Caco-2 (cell line): ENCODE measurements at places on chromosomes 4 and X. TPM values are rescaled to one million over a fixed set of nuclear protein-coding genes. Genes with fewer than 3 reads are reported as not detected.

DNA sequence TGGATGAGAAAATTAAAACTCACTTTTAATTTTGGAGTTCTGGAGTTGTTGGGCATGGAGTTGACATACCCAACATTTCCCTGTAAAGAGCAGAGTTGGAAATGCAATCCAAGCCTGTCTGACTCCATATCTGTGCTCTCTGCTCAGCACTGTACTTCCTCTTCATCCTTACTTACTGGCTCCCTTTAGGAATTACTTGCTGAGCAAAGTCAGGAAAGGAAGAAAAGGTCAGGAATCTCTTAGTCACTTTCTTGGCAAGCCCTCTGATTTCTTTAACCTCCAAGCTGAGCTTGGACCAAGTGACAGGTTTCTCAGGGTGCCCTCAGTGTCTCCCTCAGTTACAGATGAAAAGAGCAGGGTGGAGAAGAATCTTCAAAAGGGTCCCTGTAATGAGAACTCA, 501.5 kb downstream of the ZIC3 start:
- no peak for DNase-seq

ZNF182 gene
- total RNA-seq = 3.9 and 4.5 TPM in 2 replicates

DNA sequence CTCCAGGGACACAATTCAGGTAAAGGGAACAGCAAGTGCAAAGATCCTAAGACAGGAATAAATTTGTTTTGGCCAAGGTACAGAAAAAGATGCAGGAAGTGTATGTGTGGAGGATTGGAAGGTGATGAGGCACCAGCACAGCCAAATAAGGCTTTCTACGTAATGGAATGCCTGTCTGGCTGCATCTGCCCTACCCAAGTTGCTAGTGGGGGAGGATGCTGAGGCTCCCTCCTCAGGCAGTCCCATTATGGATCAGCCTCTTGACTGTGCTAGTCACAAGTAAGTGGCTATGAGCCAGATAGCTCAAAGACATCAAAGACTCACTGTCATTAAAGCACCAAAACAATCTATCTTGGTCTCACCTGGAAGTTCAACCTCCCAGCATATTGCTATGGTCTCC, 300.9 kb upstream of the FAT4 start:
- no peak for DNase-seq

YY2 gene
- total RNA-seq = 3.7 and 3.9 TPM in 2 replicates

DNA sequence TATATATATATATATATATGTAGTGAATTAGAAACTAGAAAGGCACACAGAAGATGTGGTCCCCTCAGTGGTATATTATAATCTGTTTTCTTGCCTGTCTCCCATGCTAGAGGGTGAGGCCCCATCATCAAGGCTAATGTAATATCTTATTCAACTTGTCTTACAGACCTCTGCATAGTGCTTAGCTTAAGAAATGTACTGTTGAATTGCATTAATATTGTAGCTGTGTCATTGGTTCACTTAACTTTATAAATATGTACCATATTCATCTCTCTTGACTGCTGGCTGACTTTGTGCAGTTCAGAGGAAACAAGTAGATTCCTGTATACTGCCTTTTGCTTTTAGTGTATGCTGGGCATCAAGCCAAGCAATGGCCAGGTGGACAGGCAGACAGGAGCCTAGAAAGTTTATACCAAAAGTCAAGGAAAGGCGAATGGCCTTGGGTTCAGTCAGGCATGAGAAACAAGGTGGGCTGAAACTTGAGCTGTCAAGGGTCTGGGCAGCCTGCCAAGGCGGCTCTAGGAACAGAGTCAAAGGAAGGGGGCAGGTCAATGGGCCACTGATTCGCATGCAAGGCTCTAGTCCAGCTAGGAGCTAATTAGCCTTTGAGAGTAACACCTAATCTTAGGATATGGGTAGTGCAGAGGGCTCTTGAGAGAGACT, 78.8 kb upstream of the LEF1 start:
- DNase-seq = no peak

RAB41 gene
- total RNA-seq = not detected in 2 replicates

ADH1A gene
- total RNA-seq = not detected in 2 replicates

GRCh38 chr4:25966171-25966570, 52.2 kb downstream of the SMIM20 start:
- DNase-seq = no peak

DNA sequence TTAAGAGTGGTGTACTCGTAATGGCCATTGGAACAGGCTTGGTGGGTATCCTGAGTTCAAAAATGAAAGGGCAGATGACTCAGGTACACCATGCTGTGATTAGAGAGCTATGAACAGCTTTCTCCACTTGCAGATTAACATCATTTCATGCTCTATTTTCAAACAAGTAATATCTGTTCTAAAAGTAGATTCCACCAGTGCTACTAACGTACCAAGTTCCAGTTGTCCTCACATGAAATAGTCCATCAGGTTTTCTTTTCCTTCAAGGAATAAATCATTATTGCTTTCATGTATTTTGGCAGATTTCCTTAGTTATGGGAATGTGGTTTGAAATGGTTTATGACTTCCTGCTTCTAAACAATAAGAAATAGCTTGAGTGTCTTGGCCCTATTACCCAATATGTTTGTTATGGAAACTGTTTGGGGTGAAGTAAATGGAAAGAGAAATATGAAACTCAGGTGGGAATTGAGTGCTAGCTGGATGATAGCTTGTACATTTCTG, 49.9 kb downstream of the PCDH7 start:
- no peak for DNase-seq

CT45A2 gene
- not detected in 2 replicates for total RNA-seq

DNA sequence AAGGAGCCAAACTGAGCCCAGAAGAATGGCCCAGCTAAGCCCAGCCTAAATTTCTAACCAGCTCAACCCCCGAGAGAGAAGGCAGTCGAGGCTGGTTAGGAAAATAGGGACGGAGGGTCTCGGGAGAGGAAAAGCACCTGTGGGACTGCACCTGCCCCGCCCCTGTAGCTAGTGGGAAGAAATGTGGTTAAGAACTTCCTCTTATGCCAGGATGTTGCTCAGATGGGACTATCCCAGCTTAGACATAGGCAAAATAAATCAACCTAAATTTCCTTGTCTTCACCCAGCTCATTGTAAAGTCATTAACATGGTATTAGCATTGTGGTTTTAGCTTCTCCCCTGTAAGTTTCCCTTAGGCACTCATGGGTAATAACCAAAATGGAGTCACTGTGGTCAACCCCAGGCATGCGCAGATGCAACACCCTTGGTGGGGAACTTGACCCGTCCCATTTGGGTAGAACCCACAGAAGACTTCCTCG, 86.8 kb downstream of the ZNF718 start:
- no peak for DNase-seq

FAT1 gene
- 135 and 141 TPM in 2 replicates for total RNA-seq

GRCh38 chrX:74085642-74086236, 218.2 kb upstream of the ZCCHC13 start:
- no peak for DNase-seq

GRCh38 chr4:144594471-144594986, 51.4 kb upstream of the HHIP start:
- DNase-seq = no peak

- DNase-seq = no peak
These were observed 2.2 kb downstream of the MSANTD1 start for GRCh38 chr4:3250956-3251690.

SPIN2A gene
- 0.91 and 1.6 TPM in 2 replicates for total RNA-seq

DNA sequence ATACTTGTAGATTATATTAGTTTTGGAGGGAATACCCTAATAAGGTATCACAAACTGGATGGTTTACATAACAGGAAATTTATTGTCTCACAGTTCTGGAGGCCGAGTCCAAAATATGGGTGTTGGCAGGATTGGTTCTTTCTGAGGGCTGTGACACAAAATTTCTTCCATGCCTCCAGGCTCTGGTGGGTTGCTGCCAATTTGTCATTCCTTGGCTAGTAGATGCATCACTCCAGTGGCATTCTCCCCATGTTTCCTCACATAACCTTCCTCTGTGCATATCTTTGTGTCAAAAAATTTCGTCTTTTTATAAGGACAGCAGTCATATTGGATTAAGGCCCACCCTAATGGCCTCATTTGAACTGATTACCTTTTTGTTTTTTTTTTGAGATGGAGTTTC, 49.3 kb downstream of the APELA start:
- DNase-seq = no peak

TBC1D8B gene
- total RNA-seq = 7.4 and 8.7 TPM in 2 replicates

SLC49A3 gene
- 0.20 TPM in 1 of 2 replicates, not detected in the other for total RNA-seq

DNA sequence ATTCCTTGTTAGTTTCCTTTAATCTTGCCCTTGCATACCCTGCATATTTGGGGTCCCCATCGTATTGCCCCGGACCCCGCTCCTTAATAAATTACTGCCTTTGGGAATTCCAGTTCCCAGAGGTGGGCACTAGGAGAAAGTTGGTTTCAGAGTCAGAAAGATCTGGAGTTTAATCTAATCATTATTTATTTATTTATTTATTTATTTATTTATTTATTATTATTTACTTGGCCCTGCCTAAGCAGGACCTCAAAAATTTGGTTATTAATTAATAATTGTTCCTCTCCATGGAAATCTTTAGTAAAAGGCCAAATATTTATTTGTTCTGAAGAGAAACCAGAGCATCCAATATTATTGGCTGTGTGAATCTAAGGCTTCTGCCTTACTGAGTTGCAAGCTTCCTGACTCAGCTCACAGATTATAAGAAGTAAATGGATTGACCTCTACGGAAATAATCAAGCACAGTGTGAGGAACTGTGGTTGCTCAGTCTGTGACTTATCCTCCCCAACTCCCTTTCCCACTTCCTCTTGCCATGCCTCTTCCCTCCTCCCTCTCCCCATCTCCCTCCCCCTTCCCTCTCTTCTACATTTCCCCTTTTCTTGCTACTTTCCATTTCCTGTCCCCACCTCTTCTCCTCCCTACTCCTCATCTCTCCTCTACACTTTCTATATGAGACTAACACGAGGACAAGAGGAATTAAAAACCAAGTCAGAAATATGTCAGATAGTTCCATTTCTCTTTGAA, 61.5 kb upstream of the AP1S2 start:
- DNase-seq = no peak

DNA sequence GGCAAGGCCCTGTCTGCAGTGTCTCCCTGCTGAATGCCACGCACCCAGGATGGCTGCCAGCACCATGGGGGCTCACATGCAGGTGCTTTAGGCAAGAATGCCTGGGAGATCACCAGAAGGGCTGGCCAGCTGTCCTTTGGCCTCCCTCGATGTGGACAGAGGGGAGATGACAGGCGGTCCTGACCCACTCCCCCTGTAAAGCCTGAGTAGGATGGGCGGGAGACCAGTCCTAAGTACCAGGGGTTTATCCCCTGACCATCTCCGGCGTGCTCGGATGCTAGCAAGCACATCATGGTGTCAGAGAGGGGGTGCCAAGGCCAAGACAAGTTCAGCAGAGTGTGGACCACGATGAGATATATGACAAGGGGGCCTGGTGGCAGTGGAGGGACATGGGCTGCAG, 5.3 kb downstream of the PDZD4 start:
- DNase-seq = no peak

GRCh38 chr4:17912011-17912410, 101.2 kb downstream of the NCAPG start:
- DNase-seq = no peak

DNA sequence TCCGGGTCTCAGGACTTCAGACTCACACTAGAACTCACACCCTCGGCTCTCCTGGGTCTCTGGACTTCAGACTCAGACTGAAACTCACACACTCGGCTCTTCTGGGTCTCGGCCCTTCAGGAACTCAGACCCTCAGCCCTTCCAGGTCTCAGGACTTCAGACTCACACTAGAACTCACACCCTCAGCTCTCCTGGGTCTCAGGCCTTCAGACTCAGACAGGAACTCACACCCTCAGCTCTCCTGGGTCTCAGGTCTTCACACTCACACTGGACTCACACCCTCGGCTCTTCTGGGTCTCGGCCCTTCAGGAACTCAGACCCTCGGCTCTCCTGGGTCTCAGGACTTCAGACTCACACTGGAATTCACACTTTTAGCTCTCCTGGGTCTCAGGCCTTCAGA, 137.3 kb downstream of the CRLF2 start:
- DNase-seq = no peak

GRCh38 chr4:19725130-19725529, 526.6 kb upstream of the SLIT2 start:
- DNase-seq = no peak

GRCh38 chr4:82803746-82804145, 5.2 kb upstream of the SCD5 start:
- no peak for DNase-seq

GRCh38 chr4:109146499-109146898, 156.0 kb downstream of the COL25A1 start:
- DNase-seq = no peak

DNA sequence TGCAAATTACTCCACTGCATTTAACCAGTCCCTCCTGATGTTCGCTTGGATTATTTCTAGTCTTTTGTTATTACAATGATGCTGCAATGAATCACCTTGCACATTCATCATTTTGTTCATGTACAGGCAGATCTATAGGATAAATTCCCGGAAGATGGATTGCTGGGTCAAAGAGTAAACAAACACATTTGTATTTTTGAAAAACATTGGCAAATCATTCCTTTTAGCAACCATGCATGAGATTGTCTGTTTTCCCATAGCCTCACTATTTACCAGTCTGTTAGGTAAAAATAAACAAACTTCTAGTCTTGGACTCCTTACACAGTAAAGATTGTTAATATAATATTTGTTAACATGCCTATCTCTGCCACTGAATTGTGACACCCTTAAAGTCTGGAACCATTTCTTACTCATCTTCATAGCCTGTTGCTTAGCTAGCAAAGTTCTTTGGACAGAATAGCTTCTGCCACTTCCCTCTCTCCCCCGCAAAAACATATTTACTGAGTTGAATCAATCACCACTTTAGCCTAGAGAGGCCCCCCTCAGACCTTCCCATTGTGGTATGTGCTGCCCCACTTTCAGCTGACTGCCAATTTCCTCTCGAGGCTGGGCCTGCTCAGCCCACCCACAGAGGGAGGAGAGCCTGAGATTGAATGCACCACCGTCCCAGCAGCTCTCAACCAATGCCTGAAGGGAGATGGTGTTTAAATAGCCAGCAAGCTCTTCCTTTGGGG, 108.4 kb upstream of the ATXN3L start:
- no peak for DNase-seq

DNA sequence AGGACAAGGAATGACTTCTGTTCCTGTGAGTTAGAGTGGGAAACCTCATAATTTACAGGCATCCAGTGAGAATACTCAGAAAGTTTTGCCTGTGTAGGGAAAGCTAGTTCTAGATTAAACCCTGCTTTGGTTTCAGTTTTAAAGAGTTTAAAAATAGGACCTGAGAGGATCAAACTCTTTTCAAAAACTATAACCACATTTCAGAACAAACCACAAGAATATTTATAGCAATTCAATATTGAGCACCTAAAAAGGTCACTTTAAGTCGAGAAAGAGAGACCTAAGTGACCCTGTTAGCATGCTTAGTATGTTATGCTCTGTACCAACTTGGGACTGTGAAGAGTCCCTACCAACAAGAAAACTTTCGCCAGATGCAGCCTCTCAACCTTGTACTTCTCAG, 17.4 kb upstream of the PWWP3B start:
- DNase-seq = no peak

- DNase-seq = no peak
These were observed 55.7 kb upstream of the CDKN2AIP start for GRCh38 chr4:183388777-183389176.

GRCh38 chrX:51891821-51892551, 1.4 kb upstream of the MAGED1 start:
- DNase-seq = no peak
